ENCODE measurements at places on chromosomes 4 and X. TPM values are rescaled to one million over a fixed set of nuclear protein-coding genes. Genes with fewer than 3 reads are reported as not detected.

DNA sequence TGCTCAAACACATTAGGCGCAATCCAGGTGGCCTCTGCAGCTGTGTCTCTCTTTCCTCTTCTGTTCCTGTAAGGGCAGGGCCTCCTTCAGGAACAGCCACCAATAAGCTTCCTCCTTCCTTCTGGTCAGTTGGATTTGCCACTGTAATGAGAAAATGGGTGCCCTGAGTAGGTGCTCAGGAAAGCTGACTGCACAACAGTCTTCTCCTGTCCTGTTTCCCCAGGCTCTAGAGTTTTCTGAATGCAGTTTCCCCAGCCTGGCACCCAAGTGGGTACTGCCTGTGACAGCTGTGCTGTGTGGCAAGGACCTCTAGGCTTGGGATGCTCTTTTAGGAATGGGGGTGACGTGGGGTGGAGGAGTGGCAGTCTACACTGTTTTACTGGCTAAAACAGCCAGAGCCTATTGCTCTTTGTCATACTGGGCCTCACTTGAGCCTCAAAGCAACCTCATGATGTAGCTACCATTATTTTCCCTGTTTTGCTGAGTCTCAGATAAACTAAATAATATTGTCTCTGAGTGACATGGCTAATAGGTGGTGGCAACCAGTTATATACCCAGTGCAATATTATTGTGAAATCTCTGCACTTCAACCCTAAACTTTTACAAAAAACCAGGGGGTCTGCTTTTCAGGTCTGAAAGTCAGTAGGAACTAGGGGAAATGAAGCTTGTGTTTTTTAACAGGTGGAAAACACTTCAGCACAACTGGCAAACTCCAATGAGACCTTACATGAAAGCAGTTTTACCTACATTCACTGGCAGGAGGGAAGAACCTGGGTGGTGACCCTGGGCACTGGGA is 1.2 kb downstream of the CXCL2 start:
- DNase-seq: no peak

GRCh38 chr4:53633608-53634007 is 42.3 kb upstream of the LNX1 start:
- DNase-seq: no peak

DNA sequence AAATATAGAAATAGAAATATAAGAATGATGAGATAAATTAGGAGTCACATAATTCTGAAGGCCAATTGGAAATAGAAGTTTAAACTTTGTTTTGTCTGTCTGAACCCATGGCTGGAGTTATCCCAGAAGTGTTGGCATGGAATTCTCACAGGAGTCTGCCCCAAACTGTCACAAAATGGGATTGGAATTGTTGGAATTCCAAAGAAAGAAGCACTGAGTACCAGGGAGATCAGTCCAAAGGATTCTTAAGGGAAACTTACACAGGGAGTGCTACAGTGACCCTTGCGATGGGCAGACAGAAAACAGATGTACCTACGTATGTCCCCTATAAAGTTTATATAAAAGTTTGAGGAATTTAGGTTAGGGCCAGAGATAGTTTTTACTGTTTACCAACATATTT is 1607.7 kb downstream of the ARAP2 start:
- DNase-seq: no peak

DNA sequence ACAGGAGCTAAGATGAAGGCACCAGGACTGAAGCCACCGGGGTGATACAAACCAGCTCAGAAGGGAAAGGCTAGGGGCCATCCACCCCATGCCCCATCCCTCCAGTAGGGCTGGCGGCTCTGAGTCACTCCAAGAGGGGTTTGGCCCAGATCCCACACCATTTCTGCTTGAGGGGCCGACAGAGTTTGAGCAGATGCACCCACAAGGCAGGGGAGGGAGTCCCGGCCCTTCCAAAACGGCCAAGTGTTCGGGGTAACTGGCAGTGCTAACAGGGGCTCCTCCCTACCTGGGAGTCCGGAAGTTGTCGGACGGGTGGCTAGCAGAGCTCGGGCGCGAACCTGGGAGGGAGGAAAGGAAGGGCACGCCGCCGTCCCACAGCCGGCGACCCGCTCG is 412 bp downstream of the SLC10A3 start:
- DNase-seq: no peak

- no peak for DNase-seq
These were observed 444.3 kb upstream of the GRIA3 start for GRCh38 chrX:122739770-122740169.

The TENM3 gene
- polyA plus RNA-seq: 0.37 TPM

GRCh38 chrX:153903238-153903980 is 1.1 kb upstream of the AVPR2 start:
- DNase-seq: peak; percentile 86

DNA sequence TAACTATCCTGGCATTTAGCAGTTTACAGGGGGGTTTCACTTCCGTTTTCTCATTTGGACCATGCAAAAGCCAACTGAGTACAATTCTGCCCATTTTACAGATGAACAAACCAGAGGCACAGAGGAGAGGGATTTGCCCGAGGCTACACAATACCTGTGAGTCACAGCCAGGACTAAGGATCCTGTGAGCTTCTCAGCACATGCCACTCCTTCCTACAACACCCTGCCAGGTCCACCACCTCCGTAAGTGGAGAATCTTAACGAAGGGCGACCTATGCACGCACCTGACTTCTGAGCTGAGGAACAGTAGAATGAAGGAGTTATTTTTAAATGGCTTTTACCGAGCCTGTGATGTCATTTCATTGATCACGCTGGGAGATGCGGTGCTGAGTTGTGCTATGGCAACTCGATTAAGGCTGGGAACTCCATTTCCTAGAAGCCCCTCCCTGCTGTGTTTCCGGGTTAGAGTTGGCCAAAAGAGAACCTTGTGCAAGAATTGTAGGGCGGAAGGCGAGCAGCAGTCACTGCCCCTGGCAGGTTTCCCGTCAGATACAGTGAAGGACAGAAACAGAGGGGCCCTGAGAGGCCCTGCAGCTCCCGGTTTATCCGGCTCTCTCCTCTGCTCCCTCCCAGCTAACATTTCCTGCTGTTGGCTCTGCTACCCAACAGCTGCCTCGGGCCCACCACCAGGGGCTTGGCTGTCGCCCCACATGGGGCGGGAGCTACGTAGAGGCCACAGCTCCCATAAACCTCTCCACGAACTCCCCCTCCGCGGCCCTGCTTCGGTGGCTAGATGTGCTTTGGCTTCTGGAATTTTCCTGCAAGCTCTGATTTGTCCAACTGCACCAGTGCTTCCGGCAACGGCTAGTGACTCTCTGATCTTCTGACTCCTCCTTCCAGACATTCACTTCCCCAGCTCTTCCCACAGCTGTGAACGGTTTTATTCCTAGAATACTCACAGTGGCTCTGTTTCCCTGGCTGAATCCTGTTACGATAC is 75.1 kb upstream of the USP9X start:
- peak; percentile 85 for DNase-seq

The APBB2 gene
- polyA plus RNA-seq: 4.0 TPM

GRCh38 chr4:52883183-52883621 is 21.1 kb downstream of the RASL11B start:
- no peak for DNase-seq

GRCh38 chrX:72306085-72306801 is 529 bp upstream of the CITED1 start:
- no peak for DNase-seq

- DNase-seq: no peak
These were observed 252.6 kb upstream of the ETNPPL start for GRCh38 chr4:109015413-109015810.

The ZMAT1 gene
- 31.3 TPM for polyA plus RNA-seq

DNA sequence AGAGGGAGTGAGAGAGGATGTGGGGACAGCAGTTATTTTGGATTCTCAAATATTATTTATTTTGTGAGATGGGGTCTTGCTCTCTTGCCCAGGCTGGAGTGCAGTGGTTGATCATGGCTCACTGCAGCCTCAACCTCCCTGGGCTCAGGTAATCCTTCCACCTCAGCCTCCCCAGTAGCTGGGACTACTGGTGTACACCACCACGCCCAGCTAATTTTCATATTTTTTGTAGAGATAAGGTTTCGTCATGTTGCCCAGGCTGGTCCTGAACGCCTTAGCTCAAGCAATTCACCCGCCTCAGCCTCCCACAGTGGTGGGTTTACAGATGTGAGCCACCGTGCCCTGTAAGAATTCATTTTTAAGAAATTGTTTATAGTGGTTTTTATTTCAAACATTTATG is 61.2 kb downstream of the FHDC1 start:
- DNase-seq: no peak

The CLGN gene
- 0.27 TPM for polyA plus RNA-seq

DNA sequence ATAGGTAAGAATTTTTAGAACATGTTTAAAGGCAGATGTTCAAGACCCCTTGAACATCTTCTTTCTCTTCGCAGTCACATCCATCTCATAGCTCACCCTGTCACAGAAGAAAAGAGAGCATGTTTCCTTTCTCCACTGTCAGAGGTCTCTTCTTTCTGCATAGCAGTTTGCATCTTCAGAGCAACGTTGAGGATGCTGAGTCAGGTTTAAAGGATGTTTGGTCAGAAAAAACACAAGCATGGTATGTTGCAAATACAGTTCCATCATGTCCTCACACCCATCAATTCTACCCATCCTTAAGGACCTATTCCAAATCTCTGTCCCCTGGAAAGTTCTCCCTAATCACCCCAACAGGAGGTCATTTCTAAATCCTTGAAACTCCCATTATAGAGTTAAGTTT is 84.8 kb downstream of the STOX2 start:
- no peak for DNase-seq

DNA sequence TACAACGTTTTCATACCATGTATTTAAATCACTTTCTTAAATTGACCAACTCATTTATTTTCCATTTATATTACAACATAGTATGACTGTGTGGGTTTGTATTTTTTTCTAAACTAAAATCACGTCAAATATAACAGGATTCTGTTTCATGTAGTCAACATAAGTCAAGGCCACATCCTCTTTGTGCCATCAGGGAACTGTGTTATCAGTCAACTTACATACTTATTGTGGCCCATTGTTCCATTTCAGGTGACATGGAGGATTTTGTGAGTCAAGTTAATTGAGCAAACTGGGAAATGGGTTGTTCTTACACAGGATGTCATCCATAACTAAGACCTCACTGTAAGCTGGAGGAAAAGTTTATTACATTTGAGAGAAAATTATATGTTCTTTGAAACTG is 35.9 kb downstream of the STK26 start:
- no peak for DNase-seq

- DNase-seq: peak; percentile 85
These were observed 108.8 kb downstream of the SPRY1 start for GRCh38 chr4:123505095-123506010.

GRCh38 chrX:94400488-94400887 is 726.5 kb downstream of the FAM133A start:
- DNase-seq: no peak

DNA sequence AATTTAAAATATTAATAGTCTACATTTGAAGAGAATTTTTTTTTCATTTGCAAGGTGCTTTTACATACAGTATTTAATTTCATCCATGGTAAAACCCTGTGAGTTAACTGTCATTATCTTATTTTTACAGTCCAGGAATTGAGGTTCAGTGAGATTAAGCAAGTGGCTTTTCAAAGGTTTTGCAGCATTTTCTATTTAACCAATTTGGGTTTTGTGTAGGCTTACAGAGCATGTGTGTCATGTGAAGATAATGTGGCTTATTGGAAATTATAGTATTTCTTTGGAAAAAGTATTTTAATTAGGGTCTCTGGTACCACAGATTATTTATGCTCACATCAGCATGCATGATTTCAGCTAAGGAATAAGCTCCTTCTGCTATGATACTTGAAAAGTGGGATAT is 4.5 kb downstream of the XK start:
- DNase-seq: no peak

DNA sequence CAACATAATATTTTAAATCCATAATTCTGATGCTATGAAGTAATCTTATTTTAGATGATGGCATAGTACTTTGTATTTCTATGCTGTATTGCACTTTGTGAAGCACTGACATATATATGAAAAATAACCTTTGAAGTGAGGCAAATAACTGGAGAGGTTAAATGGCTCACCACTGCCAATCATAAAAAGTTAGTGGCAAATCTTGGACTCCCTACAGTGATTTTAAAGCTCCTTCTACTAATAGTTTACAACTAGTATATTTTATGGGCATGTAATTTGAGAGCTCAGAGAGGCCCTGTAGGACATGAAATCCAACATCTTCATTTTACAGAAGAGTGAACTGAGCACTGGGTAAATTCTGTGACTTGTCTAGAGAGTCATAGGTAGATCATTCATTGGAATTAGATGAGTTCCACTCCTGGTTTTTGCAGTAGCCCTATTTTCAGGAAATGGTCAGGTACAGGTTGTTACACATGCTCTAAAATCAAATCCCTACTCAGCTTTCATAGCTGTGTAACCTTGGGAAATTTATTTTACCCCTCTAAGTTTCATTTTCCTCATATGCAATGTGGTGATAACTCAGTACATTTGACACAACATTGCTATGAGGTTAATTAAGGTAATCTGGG is 804 bp upstream of the GC start:
- DNase-seq: no peak

GRCh38 chr4:38940476-38940875 is 72.9 kb downstream of the FAM114A1 start:
- DNase-seq: no peak

- DNase-seq: no peak
These were observed 116.8 kb downstream of the SCD5 start for GRCh38 chr4:82681754-82682153.

The VCX2 gene
- polyA plus RNA-seq: not detected

The IQCM gene
- polyA plus RNA-seq: not detected

- DNase-seq: no peak
These were observed 22.2 kb downstream of the SMPX start for GRCh38 chrX:21735768-21736127.

GRCh38 chr4:120636120-120636630 is 286.4 kb downstream of the PRDM5 start:
- DNase-seq: no peak

DNA sequence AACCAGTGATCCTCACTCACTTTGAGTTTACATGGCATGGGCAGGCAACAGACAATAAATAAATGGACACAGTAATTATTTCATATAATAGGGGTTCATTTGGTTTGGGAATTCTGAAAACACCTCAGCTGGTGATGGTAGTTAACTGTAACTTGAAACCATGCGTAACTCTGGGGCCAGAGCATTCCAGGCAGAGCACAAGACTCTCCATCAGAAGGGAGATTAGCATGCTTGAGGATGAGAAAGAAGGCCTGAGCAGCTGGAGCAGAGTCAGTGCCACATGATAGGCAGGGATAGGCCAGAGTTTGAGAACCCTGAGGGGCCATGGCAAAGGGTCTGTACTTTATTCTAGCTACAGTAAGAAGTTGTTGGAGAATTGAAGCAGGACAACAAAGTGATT is 56.3 kb upstream of the CXCL8 start:
- DNase-seq: no peak

DNA sequence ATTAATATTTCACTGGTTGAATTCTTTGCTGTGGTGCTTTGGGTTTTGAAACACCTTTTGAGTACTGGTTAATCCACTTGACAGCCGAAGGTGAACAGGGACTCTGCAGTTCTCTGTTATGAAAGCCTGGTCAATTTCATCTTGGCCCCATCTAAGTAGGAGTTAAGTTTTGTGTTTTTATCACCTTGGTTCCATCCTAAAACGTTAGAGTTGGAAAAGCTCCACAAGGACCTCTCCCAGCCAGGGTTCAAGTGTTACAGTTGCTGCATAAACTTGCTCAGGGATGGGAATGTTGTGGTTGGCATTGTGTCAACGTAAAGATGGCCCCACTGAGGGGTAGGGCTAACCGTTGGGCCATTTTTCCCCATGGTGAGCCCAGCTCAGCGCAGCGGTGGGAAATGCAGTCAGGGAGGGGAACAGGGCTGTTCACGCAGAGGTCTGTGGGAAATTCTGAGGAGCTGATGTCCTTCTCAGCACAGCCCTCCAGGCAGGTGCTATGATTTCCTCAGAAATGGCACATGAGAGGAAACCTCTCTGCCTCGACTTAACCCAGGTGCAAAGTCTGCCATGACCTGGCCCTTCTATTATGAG is 188.7 kb downstream of the STIM2 start:
- DNase-seq: no peak
